Activated T-helper 9 cell treated with anti-CD3 and anti-CD28 coated beads, Interleukin-2, amount 50 U/mL, for 16 hours (primary cell): ENCODE measurements at places on chromosomes 3 and 15.
A peak's percentile ranks its signal among the peaks of the same experiment; 100 is the strongest.

GRCh38 chr15:81502439-81502838 is 128.4 kb upstream of the TMC3 start:
- DNase-seq = no peak

DNA sequence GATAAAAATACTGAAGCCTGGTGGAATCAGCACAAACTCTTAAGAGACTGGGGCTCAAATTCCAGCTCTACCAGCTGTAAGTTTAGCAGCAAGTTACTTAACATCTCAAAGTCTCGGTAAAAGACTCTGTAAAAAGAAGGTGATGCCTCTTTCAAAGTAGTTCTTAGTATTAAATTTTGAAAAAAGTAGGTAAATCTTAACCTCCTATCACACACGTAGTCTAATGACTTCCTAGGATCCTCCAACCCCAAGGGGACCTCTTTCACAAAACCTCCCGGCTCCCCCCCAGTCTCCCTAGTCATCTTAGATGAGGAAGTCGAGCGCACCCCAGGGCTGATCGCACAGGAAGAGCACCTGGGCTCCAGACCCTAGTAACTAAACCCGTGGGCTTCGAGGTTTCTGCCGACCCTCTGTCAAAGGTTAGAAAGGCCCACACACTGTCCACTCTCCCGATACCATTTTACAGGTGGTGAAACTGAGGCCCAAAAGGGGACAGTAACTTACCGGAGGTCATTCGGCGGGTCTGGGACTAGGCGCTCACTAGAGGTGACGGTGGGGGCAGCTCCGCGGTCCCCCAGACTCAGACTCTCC is 427 bp downstream of the MBD4 start:
- peak; percentile 22 for DNase-seq

- DNase-seq = no peak
Measured at GRCh38 chr15:32856753-32857152, 138.9 kb downstream of the GREM1 start.

- peak; percentile 2 for DNase-seq
Measured at GRCh38 chr3:136819731-136820679, 1.1 kb downstream of the SLC35G2 start.

DNA sequence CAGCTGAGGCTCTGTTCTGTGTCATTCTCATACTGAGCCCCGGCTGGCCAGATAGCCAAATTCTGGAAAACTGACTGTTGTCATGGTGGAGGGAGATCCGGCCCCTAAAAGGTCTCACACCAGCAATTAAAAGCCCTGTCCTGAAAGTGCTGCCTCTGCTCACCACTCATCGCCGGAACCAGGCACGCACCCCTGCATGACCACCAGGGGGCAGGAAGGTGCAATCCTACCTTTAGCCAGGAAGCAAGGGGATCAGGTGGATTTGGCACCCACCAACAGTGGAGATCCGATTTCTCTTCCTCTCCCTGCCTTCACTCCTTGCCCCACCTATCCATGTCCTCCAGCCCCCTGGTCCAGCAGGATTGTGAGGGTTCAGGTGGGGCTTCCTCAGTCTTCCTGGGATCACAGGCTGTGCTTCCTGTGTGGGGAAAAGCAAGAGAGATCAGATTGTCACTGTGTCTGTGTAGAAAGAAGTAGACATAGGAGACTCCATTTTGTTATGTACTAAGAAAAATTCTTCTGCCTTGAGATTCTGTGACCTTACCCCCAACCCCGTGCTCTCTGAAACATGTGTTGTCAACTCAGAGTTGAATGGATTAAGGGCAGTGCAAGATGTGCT is 16.1 kb upstream of the CACNA2D2 start:
- DNase-seq = peak; percentile 60

DNA sequence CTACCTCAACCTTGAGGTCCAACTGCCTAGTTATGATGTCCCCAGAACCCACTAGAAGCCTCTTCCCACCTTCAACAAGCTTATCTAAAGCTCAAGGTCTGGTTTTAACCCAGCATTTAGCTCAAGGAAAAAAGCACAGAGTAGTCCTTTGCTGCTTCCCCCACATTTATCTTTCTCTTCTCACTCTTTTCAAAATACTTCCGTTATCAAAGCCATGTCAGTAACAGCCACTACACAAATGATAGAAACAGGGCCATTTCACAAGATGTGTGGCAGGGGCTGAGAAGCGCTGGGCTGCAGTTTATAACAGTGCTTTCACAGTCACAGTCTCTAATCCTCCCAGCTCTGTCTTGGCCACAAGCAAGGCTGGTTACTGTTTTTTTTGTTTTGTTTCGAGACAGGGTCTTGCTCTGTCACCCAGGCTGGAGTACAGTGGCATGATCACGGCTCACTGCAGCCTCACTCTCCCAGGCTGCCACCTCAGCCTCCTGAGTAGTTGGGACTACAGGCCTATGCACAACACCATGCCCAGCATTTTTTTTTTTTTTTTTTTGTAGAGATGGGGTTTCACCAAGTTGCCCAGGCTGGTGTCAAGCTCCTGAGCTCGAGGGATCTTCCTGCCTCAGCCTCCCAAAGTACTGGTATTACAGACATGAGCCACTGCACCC is 218.8 kb downstream of the OSBPL10 start:
- DNase-seq = no peak

GRCh38 chr3:160697637-160698380 is 20.8 kb downstream of the ARL14 start:
- DNase-seq = no peak

- no peak for DNase-seq
Measured at GRCh38 chr15:48102167-48102566, 18.6 kb upstream of the SLC24A5 start.

DNA sequence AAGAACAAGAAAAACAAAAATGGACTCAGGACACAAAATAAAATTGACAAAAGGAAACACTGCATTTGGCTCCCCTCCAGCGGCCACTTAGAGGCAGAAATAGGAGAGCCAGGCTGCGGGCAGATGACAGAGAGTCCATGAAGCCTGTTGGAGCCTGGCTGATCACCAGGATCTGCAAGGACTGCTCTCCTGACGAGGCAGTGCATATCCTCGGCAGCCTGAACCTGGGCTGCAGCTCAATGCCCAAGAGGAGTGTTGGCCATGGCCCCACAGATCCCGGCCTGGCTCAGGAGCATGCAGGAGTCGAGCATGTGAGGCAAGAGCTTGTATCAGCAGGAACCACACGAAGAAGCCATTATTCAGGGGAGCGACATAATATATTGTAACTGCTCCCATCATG is 199.8 kb downstream of the STT3B start:
- no peak for DNase-seq

- no peak for DNase-seq
Measured at GRCh38 chr15:94352636-94353487, 121.5 kb downstream of the MCTP2 start.

DNA sequence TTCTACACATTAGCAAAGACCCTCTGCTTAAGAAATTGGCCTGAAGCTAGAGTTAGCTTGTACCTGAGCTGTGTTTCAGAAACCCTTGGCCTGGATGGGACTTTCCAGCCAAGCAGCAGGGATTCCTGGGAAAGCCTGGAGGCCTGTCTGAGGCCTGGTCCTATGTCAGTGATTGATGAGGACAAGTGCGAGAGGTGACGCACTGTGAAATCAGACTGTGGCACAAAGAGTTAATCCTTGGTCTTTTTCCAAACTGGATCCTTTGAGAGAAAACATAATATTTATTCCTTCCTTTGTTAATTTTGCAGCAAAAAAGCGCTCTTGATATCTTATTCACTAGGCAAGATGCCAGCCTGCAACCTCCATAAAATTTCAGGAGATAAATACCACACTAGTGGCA is 225.0 kb upstream of the ATP11B start:
- no peak for DNase-seq

DNA sequence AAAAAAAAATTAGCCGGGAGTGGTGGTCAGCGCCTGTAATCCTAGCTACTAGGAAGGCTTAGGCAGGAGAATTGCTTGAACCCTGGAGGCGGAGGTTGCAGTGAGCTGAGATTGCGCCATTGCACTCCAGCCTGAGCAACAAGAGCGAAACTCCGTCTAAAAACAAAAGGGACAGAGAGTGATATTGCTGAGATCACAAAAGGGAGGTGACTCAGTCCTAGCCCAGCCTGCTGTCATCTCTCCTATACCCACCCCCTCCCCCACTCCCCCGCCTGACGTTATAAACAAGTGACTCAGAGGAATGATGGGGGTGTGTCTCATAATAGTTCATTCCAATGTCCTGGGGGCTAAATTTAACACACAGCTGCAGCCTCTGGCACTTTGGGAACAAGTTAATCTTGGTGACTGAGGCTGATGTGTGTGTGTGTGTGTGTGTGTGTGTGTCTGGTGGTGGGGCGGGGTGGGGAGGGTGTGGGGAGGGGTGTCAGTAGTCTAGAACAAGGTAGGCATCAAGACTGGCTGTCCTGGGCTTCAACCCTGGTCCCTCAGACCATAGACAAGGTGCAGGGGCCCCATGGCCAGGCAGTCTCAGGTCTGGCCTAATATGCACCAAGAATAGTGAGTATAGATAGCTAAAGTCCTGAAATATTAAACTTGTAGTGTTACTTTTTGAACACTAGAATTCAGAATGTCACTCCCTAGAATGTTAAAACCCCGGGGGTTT is 1.3 kb upstream of the KLHL40 start:
- peak; percentile 24 for DNase-seq

DNA sequence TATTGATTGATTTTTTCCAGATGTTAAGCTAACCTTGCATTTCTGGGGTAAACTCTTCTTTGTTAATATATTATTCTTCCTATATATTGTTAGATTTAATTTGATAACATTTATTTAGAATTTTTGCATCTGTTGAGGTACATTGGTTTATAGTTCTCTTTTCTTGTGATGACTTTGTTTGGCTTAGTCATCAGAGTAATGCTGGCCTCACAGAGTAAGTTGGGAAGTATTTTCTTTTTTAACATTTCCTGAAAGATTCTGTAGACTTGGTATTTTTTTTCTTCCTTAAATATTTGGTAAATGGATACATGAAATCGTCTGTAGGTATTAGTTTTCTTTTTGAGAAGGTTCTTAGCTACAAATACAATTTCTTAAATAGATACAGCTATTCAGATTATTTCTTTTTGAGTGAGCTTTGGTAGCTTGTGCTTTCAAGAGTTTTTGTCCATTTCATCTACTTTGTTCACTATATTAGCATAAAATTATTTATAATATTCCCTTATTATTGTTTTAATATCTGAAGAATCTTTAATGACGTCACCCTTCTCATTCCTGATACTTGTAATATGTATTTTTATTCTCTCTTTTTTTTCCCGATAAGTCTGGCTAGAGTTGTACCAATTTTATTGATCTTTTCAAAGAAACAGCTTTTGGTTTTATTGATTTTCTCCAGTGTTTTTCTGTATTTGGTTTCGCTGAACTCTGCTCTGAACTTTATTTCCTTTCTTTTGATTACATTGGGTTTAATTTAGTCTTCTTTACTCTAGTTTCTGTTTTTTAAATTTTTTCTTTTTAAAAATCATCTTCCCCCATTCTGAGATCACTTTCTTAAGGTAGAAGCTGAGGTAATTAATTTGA is 6.5 kb upstream of the HPS3 start:
- DNase-seq = no peak

- DNase-seq = no peak
Measured at GRCh38 chr15:78212546-78213424, 21.6 kb downstream of the ACSBG1 start.

DNA sequence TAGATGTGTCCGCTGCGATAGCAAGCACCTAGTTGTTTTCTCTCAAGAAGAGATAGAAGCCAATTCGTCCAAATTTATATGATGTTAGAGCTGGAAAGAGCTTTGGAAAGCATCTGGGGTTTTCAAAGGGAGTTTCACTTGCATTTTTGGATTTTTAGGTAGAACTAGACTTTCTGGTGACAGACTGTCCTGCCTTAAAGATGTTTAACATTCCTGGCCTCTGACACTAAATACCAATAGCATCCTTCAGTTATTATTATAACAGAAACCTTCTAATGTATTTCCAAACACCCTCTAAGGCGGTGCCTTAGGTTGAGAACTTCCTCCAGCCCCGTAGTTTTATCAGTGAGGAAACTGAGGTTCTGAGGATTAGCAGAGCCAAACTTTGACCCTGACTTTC is 305.3 kb downstream of the SATB1 start:
- DNase-seq = no peak

DNA sequence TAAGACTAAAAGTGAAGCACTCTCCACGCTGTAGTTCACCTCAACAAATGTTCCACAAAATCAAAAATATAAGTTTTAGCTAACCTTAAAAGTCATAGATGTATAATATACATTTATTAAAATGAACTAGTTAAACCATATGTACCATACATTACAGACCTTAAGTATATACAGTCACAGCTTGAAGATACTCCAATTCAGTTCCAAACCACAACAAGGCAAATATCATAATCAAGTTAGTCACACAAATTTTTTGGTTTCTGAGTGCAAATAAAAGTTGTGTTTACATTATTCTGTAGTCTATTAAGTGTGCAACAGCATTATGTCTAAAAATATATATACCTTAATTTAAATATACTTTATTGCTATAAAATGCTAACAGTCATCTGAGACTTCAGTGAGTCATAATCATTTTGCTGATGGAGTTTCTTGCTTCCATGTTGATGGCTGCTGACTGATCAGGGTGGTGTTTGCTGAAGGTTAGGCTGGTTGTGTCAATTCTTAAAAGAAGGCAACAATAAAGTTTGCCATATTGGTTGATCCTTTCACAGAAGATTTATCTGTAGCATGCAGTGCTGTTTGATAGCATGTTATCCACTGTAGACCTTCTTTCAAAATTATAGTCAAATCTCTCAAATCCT is 736.7 kb downstream of the NSUN3 start:
- DNase-seq = no peak

GRCh38 chr3:120461416-120461815 is 10.6 kb upstream of the FSTL1 start:
- no peak for DNase-seq

DNA sequence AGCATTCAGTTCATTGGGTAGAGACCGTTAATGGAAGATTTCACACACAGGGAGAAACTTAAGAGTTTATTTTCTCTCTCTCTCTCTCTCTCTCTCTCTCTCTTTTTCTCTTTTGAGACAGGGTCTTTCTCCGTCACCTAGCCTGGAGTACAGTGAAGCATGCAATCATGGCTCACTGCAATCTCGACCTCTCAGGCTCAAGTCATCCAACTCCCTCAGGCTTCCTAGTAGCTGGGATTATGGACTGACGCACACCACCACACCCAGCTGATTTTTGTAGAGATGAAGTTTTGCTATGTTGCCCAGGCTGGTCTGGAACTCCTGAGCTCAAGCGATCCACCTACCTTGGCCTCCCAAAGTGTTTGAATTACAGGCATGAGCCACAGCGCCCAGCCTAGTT is 1.6 kb downstream of the WDR72 start:
- DNase-seq = no peak

- no peak for DNase-seq
Measured at GRCh38 chr15:39358441-39359041, 222.3 kb upstream of the THBS1 start.

GRCh38 chr3:120416868-120417267 is 33.9 kb downstream of the FSTL1 start:
- DNase-seq = no peak

- no peak for DNase-seq
Measured at GRCh38 chr3:4387210-4388204, 79.6 kb downstream of the SUMF1 start.

GRCh38 chr15:81524496-81524895 is 150.5 kb upstream of the TMC3 start:
- no peak for DNase-seq

DNA sequence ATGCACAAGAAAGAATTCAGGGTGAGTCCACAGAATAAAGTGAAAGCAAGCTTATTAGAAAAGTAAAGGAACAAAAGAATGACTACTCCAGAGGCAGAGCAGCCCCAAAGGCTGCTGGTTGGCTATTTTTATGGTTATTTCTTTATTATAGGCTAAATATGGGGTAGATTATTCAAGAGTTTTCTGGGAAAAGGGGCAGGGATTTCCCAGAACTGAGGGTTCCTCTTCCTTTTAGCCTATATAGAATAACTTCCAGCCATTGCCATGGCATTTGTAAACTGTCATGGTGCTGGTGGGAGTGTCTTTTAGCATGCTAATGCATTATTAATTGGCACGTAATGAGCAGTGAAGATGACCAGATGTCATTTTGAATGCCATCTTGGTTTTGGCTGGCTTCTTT is 13.6 kb downstream of the GLDN start:
- DNase-seq = no peak
